ENCODE measurements at places on chromosomes 12 and 14.
A peak's percentile ranks its signal among the peaks of the same experiment; 100 is the strongest.

DNA sequence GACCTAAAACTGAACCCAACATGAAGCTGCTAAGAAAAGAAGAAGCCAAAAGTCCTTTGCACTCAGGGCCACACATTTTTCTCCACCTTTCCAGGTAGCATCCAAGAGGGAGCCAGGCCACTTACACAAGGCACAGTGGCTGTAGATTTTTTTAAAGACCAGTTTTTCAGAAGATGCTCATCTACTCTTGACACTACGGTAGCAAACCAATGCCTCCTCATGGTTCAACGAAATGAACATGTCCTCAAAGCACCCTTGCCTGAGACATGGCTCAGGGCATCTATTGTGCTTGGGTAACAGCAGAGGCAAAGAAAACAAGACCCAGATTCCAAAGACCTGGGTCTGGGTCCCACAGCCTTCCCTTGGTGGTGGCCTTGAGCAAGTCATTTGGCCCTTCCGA lies 22.3 kb downstream of the PRIMA1 start:
- no peak for DNase-seq

DNA sequence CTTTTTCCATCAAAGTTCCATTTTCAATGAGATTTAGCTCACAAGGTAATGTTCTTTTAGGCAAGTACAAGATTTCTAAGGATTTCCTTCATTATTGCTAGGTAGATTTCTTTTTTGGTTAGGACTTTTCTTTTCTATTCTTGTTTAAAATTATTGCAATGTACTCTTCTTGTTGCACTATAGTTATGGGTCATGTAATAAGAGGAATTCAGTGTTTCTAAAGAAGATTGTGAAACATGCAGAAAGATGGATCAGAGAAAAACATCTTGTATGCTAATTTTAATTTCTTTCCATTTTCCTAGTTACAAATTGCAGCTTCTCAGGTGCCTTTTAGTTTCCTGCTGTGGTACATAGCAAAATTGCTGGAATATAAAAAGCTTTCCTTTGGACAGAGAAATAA lies 56.1 kb downstream of the BTG1 start:
- no peak for DNase-seq

DNA sequence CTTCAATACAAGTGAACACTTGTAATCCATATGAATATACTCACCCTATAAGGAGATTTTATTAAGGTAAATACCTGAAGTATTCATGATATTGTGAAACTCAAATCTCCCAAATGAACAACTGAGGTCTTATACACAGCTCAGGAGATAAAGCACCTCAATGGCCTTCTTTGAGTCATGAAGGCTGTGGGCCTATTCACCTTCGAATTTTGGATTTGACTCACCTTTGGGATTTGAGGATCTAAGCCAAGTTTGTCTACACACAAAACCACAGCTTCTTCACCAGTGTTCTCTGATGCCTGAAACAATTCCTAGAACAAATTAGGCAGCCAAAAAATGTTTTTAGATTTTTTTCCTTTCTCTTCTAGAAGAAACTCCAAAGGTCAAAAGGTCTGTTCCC lies 194.1 kb downstream of the NUAK1 start:
- DNase-seq, result no peak

DNA sequence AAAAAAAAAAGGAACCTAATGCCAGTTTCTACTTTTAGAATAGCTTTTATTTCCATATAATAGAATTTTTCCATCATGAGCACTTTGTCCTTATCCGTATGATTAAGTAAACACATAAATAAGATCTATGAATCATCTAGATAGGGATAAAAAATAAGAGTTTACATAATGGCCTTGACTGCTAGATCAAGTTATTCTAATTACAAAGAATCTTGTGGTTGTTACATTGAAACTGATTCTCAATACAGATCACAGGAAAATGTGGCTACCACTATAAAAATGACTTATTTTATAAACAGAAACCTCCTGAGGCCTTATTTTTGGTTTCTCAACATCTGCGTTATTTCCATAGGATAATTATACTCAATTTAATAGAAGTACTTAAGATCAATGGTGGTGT lies 34.4 kb upstream of the NDUFA12 start:
- no peak for DNase-seq

DNA sequence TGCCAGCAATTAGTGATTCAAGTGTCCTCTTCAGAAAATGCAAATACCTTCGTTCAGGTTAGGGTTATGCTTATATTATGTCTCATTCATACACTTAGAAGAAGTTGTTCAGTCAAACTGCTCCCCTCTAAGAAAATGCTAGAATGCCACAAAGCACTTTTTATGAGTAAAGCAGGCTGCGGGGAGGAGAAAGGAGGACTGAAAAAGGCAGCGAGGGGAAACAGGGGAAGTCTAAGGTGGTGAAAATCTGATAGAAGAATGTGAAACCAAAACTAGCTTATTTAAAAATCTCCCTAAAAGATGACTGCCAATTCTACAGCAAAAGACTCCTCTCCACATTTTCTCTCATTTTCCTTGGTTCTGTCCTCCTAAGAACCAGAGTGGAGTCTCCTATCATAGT lies 70.1 kb downstream of the PRKD1 start:
- DNase-seq, result peak; percentile 4

DNA sequence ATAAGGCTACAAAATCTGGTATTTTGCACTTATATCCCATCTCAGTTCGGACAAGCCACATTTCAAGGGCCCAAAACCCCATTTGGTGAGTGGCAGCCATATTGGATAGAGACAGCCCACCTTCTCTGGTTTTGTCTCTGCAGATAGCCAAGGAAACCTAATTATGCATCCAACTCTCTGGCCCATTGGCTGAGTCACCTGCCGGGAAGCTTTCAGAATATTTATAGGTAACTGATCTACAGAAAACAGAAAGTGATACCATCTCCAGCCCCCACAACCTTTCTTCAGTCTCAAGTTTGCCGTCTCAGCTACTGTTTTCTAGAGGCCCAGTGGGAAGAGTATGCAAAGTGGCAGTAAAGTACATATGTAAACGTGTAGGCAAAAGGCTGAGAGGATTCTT lies 33.7 kb upstream of the PPP1CC start:
- no peak for DNase-seq

GRCh38 chr12:124527861-124528561 lies 39.4 kb downstream of the NCOR2 start:
- no peak for DNase-seq

Measured in suppressor macrophage treated with lipopolysaccharide for 4 hours (primary cell).